HTR-8/SVneo (cell line): ENCODE measurements at places on chromosomes 12 and 14.
A peak's percentile ranks its signal among the peaks of the same experiment; 100 is the strongest.

DNA sequence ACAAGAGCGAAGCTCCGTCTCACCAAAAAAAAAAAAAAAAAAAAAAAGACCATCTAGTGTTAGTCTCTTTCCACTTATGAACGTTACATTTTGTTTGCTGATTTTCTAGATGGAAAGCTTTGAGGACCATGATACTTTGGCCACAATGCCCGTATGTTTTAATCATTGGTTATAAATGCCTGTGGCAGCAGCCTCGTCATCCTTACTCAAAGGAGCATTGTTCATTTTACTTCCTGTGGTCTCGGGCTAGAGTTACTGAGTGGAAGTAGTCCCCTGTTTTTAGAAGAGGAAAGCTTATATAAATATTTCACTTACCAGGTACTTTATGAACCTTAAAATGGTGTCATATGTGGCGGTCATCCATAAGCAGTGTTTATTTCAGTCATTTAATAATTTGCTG is 359.9 kb downstream of the AEBP2 start:
- no peak for DNase-seq

DNA sequence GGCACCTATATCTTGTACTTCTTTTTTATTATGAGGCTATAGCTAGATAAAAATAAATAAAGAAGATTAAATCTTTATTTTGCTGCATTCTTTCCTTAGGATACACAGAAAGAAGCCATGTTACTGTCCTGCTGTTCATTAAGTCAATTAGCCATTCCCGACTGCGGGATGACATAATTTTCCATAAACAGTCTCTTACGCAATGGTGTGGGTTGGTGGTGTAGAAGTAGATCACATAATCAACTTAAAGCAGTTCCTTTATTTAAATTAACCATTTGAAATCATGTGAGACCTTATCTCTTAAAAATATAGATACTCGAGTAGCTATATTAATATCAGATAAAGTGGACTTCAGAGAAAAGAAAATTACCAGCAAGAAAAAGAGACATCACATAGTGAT is 40.2 kb downstream of the TAOK3 start:
- no peak for DNase-seq

DNA sequence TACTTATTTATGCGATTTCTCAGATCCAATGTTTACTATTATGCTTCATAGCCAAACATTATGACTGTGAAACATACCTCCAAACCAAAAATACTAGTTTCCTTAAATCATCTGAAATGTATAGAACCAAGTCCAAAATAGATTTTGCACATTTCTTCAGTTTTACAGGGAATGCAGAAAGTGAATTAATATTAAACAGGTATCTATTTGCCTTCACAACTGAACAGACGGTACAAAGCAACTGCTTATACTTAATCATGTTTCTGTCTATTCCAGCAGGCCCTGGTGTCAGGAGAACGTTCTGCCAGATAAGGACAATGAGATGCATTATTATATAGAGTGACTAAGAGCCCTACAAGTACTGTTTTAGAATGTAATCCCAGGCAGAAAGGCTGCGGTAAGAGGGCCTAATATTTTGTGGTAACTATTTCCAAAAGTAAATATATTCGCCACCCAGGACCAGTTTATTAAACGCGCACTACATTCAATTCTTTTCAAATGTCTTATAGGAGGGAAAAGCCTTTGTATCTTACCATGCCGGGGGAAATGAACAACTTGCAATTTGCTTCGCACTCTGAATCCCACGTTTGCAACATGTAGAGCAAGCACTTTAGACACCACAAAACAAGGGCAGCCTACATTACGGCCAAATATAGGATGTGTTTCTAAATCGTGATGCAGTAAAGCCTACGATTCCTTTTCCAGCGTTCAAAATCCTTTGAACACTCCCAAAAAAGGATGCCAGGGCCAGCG is 1.5 kb downstream of the CORO1C start:
- DNase-seq: no peak

- DNase-seq: no peak
These were observed 1.5 kb downstream of the RAP1B start for GRCh38 chr12:68612202-68612601.

DNA sequence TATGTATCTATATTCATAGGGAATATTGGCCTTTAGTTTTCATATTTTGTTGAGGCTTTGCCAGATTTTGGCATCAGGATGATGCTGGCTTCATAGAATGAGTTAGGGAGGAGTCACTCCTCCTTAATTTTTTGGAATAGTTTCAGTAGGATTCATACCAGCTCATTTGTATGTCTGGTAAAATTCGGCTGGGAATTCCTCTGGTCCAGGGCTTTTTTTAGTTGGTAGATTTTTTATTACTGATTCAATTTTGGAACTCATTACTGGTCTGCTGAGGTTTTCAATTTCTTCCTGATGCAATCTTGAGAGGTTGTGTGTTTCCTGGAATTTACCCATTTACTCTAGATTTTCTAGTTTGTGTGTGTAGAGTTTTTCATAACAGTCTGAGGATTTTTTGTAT is 175.2 kb downstream of the EPS8 start:
- DNase-seq: no peak

DNA sequence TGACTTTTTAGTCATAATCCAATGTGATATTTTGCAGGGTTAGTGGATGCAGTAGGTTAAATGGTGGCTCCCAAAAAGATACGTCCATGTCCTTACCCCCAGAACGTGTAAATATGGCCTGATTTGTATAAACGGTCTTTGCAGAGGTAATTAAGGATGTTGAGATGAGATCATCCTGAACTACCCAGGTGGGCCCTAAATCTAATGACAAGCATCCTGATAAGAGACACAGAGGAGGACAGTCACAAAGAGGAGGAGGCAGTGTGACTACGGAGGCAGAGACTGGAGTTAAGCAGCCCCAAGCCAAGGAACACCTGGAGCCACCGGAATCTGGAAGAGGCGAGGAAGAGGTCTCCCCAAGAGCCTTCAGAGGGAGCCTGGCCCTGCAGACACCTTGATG is 293.4 kb downstream of the ZFP36L1 start:
- DNase-seq: no peak

- no peak for DNase-seq
These were observed 147.4 kb downstream of the AKAP6 start for GRCh38 chr14:32476532-32476931.

DNA sequence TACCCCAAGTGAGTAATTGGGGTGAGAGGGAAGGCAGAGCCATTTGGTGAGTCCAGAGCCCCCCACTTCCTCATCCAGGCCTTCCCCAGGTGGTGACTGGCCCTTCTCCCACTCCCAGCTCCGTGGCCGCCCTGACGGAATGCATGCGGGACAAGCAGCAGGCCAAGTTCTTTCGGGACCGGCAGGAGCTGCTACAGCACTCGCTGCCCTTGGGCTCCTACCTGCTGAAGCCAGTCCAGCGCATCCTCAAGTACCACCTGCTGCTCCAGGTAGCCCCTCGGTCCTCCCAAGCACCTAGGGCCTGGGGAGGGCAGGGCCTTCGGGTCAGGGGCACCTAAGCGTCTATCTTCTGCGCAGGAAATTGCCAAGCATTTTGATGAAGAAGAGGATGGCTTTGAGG is 26.5 kb downstream of the PLEKHG3 start:
- DNase-seq: no peak

DNA sequence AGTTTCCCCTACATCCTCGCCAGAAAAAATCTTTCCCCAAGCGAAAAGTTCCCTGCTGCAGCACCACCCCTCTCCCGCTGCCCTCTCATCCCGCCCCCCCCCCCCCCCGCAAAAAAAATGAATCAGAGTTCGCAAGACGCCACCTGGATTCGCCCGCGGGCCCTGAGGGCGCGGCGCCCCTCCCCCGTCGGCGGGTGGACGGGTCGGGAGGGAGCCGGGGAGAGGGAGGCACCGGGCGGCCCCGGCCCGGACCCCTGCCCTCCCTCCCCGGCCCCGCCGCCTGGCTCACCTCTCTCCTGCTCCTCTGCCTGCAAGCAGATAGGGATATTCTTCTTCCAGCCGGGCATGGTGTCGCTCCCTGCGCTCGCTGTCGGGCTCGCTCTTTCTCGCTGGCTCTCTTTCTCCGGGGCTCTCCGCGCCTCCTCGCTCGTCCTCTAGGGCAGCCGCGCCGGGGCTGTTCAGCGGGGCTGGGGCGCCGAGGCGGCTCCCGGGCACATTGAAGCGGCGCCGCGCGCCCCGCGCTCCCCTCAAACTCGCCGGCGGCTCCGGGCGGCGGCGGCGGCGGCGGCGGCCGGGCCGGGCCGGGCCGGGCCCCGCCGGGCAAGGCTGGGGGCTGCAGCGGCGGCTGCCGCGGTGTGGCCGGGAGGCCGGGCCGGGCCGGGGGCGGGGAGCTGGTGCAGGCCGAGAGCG is 200.3 kb upstream of the CAND1 start:
- DNase-seq: peak; percentile 35

DNA sequence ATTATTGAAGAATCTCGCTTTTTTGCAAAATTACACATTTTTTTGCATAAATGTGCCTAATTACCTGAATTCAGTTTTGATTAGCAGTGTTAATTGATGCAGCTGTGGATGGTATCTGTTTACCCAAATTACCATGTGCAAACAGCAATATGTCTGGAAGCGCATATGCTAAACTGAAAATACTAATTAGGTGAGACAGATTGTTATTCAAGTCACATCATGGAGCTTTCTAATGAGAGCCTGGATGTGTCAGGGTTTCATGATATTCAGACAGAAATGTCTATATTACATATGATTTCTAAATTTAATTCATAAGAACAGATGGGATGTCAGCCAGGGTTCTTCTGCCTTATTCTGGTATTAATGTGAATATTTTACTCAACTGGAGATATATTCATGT is 74.9 kb downstream of the RMST start:
- no peak for DNase-seq

GRCh38 chr12:57741844-57742738 is 2.7 kb upstream of the TSPAN31 start:
- DNase-seq: no peak

DNA sequence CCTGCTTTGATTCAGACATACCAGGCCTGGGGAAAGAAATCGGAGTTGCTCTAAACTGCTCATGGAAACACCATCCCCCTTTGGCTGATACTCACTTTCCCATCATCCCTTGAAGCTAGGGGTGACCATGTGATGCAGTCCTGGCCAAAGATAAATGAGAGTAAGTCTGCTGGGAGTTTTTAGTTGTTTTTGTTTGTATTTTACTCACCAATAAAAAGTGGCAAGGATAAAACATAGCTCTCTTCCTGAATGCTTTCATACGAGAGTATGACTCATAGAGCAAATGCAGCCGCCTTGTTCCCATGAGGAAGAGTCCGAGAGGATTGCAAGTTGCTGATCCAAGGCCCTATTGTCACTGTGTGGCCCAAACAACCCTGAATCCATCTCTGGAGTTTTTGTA is 126.4 kb upstream of the TMEM132C start:
- DNase-seq: no peak

DNA sequence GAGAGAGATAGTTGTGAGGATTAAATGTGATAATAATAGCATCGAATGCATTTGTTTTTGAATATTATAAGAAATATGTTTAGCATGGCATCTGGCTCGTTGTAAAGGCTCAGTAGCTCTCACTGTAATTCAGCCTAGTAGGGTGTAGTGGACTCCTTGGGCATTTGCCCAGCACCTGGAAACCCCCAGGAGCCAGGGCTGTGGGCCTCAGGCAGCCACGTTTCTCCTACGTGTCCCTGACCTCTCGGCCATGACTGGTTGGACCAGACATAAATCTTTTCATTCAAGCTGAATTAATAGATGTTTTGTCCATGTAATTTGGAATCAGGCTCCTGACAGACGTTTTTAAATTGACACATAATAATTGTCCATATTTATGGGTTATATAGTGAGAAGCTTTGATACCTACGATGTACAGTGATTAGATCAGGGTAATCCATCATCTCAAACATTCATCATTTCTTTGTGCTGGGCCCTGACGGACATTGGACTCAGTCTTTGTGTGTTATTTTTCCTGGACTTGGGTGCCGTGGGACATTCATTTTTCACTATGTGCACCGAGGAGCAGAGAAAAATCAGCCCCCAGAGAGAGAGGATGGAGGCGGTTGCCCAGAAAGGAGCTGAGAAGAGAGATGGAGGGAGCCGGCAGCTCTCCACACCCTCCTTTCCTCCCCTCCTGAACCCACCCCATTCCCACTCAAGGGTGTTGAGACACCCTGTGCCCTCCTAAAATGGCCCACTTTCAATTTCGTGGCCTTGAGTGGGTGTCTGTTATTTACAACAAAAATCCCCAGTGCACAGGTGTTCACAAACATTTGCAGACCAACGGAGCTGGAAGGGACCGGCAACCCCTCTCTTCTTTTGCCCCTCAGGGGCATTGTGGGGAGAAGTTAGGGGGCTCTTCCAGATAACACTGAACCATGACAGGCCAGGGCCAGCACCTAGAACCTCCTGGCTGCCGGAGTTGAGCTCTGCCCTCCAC is 296.4 kb downstream of the DPF3 start:
- no peak for DNase-seq

DNA sequence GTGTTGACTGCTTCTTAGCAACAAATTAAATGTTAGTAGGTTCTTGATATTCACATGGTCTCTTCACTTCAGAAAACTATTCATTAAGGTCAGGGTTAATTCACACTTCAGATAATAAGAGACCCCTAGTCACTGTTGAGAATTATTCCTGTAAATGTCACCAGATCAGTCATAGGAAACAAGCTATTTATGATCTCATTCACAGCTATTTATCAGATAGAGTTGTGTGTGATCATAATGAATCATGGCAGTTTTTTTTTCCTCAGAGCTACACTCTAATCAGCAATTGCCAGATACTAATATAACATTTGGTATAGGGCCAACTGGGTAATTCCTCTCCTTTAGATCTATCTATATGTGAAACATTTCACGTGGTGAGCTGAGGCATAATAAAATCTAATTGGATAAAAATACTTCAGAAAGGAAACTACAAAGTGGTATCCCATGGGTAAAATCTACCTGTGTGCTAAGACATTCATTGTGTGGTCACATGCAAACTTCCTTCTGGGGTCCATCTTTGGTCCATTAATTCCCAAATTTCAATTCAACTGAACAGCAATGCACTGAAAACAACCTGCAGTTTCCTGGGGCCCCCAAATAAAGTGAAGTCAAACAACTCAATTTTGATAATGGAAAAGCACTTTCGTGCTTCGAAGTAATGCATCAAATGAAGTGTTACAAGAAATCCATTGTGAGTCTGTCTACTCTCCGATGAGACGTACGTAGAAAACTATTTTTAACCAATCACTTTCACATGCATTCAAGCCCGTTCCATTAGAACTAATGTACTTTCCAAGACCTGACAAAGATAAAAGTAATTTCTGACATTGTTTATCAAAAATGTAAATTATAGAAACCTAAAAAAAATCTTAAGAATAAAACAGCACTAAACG is 197.0 kb downstream of the ACSS3 start:
- DNase-seq: no peak

DNA sequence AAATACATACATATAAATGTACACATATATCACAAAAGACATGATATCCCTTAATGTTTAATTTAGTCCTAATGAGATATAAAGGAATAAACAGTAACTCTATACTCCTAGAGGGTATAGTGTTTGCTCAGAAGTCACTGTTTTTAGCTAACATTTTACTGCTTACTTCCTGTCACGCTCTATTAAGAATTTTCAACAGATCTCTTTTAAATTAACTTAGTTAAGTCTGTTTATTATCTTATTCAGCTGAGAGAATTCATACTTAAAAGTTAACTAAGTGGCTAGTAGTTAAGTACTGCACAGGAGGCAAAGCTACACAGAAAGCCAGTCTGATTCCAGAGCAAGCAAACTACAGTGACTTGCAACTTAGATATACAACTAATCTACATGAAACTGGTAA is 39.9 kb downstream of the GXYLT1 start:
- no peak for DNase-seq

GRCh38 chr14:104444159-104445030 is 135.2 kb upstream of the C14orf180 start:
- DNase-seq: no peak
